ENCODE measurements at places on chromosomes 4 and X. TPM values are rescaled to one million over a fixed set of nuclear protein-coding genes. Genes with fewer than 3 reads are reported as not detected.
A peak's percentile ranks its signal among the peaks of the same experiment; 100 is the strongest.

- no peaks in the 10 kb centered on the region for H3K36me3 ChIP-seq
- no peak for DNase-seq
- H3K4me1 ChIP-seq, result no peaks in the 10 kb centered on the region
Observed at GRCh38 chr4:121457278-121457875, 76.6 kb upstream of the QRFPR start.

UBE2D3 gene
- polyA plus RNA-seq, result 347 TPM

GRCh38 chrX:12411831-12412230 lies 273.6 kb downstream of the FRMPD4 start:
- H3K4me1 ChIP-seq, result no peaks in the 10 kb centered on the region
- H3K4me3 ChIP-seq, result no peak overlapping the region
- H3K27ac ChIP-seq, result no peak overlapping the region
- no peaks in the 10 kb centered on the region for H3K27me3 ChIP-seq

GRCh38 chr4:16516796-16517439 lies 290.6 kb upstream of the TAPT1 start:
- H3K4me1 ChIP-seq, result peaks cover 9% of the 10 kb centered on the region
- H3K4me3 ChIP-seq, result no peak overlapping the region
- no peaks in the 10 kb centered on the region for H3K27me3 ChIP-seq
- peak; percentile 54 for DNase-seq
- no peak overlapping the region for H3K27ac ChIP-seq

CT45A2 gene
- not detected for polyA plus RNA-seq

PRMT9 gene
- 7.1 TPM for polyA plus RNA-seq

DNA sequence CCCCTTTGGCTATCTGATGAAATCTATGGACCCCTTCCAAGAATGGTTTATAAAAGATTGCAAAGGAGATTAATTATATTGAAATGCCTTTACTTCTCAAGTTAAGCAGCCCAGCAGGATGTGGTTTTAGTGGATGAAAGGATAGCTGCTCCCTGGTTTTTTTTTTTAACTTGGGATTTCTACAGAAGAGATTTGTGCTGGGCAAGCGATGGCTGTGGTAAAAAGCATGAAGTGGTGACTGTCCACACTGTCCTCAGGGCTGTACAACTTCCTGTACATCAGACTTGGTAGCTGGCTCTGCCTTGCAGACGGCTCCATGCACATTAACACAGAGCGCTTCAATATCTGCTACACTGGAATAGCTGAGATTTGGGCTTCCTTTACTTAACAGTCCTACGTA lies 321.7 kb downstream of the DHX15 start:
- H3K27ac ChIP-seq, result no peak overlapping the region
- no peak for DNase-seq
- H3K36me3 ChIP-seq, result no peaks in the 10 kb centered on the region
- H3K27me3 ChIP-seq, result no peaks in the 10 kb centered on the region
- H3K4me3 ChIP-seq, result no peak overlapping the region

DNA sequence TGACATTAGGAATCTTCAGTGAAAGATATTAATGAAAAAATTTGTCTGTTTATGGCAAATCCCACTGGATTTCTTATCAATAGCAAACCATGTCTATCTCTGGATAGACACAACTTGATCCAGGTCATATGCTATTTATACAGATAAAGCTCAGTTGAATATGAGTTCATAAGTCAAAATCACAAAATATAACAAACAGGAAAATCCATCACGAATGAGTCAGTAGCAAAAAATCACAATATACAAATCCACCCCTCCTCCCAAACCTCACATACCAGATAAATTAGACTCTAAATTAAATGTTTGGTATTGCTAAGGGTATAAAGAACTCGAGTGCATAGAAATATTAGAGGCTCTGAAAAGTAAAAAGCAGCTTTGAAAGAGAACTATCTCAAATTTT lies 420.5 kb downstream of the TLL1 start:
- no peak for DNase-seq
- no peak overlapping the region for H3K27ac ChIP-seq

DNA sequence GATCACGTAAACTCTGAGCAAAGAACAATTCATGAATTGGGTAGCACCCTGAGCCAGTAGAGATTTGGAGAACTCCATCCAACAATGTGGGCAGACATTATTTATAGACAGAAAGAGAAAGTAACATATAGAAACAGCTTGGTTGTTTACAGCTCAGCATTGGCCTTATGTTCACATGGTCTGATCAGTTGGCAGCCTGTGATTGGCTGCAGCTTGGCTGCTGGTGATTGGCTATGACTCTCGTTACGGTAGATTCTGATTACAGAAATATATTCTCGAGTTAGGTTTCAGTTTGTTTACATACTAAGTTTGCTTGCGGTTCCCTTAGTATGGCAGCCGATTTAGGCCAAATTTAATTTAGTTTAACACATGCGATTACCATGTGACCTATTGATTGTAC lies 663.4 kb downstream of the RAPGEF2 start:
- DNase-seq, result no peak
- no peaks in the 10 kb centered on the region for H3K36me3 ChIP-seq
- no peak overlapping the region for H3K27ac ChIP-seq

ARL9 gene
- polyA plus RNA-seq, result 0.81 TPM

SRPX2 gene
- 8.2 TPM for polyA plus RNA-seq
